Stimulated activated CD4-positive, alpha-beta T cell treated with anti-CD3 and anti-CD28 coated beads, Interleukin-12 subunit alpha, Interleukin-12 subunit beta, amount 100 ng/mL, for 4 hours (primary cell): ENCODE measurements at places on chromosomes 4 and X.

GRCh38 chr4:42018451-42018850, 28.1 kb downstream of the SLC30A9 start:
- no peak for DNase-seq

- no peak for DNase-seq
Measured at GRCh38 chrX:120115438-120115963, at the start of gene RHOXF1. Gene RHOXF1, minus strand, starts transcription at chrX:120115913. Its CDS starts 51 bp downstream, at chrX:120115862.

GRCh38 chr4:23911675-23912455, 22.0 kb upstream of the PPARGC1A start:
- DNase-seq: no peak

GRCh38 chr4:185625503-185625902, 90.2 kb upstream of the PDLIM3 start:
- no peak for DNase-seq

DNA sequence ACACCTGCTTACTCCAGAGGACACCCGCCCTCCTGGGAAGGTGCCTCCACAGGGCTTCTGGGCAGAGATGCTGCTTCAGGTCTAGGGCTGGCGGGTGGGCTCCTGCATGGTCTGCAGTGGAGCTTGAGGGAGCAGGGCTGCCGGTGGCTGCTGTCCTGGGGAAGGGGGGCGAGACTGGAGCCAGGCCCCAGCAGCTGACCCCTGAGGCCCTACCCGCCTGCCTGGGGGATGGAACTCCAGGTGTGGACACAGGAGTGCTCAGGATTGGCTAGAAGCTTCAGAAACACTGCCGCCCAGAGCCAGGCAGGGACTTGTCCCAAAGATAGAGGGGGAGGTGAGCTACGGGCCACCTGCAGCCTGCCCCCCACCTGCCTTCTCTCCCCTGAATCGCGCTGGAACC, 33.0 kb upstream of the ADRA2C start:
- DNase-seq: no peak

DNA sequence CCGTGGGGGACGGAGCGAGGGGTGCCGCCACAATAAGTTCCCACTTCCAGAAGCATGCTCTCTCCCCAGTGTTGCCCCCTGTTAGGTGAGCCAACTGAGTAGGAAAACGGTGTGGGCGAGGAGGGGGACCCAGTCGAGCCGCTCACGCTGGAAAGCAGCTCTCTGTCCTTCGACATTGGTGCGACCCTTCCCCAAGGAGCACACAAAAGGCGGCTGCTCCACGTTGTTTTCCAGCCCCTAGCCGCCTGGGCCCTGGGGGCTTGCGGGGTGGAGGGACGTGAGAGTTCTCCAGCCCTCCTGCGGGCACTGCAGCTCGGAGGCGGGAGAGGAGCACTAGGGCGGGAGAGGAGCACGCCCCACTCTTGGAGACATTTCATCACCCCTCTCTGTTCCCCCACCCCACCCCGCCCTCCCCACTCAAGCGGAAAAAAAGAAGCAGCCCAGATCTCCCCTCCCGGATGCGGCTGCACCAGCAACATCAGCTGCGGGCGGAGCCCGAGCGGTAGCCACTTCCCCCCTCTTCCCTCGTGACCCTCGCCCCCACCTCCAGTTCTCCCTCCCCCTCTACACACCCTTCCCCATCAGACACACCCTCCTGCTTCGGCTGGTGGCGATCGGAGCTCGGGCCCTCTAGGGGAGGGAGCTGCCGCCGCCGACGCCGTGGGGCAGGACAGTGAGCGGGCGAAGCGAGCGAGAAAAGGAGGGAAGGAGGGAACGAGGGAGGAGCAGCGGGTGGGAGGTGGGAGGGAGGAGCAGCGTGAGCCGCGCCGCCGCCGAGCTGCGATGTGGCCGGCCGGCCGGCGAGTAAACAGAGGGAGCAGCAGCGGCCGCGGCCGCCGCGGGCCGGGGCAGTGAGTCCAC, at the start of gene DOCK11:
TSS of gene DOCK11 (plus strand) at position 755 of the 861 bp plus-strand sequence. CDS start 157 bp downstream, outside the sequence.
- DNase-seq: peak; percentile 66

DNA sequence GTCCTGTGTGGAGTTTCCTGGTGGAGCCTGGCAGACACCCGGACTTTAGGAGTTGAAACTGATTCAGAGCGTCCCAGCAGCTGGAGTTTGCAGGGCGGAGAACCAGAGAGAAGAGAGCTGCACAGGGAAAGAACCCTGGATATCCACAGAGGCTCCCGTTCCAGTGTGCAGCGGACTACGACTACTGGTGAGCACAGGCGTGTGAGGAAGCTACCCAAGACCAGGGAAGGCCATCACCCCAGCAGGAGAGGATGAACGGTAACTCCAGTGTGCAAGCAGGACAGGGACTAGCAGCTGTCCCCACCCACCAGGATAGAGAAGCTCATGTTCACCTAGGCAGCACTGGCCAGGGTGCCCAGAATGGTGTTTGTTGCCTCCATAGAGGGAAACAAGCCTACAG, 2.3 kb downstream of the LAGE3 start:
- no peak for DNase-seq

DNA sequence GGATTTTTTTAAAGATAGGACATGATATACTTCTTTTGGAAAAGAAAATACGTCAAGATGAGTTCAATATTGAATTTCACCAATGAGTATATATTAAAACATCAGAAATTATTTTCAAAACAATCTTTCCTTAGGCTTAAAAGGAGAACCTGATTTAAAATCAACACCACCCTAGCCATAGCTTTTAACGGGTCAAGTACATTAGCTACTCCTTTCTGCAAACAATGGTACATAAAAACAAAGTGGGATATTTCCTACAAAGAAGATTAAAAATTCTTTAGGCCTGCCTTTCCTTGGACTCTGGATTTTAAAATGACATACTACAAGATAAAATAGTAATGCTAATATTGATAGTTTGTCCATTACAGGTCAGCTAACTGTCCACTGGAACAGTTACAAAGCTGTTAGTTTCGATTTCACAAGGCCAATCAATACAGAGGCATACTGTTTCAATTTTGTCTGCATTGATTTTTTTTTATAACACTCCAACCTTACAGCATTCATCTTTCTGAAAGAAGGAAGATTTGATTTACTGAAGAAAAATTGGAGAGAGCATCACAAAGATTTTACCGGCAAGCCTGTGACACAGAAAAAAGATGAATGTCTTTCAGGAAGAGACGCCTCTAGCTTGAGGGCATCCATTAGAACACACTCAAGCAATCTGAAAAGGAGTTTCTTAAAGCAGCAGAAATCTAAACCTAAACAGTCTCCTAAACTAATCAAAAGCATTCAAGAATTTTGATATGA, 97.2 kb downstream of the MAB21L2 start:
- no peak for DNase-seq

GRCh38 chrX:117147249-117147648, 684.5 kb upstream of the CT83 start:
- no peak for DNase-seq

GRCh38 chr4:87838205-87838604, 5.4 kb downstream of the MEPE start:
- DNase-seq: no peak

- no peak for DNase-seq
Measured at GRCh38 chr4:32597354-32597753, 1877.2 kb downstream of the PCDH7 start.

DNA sequence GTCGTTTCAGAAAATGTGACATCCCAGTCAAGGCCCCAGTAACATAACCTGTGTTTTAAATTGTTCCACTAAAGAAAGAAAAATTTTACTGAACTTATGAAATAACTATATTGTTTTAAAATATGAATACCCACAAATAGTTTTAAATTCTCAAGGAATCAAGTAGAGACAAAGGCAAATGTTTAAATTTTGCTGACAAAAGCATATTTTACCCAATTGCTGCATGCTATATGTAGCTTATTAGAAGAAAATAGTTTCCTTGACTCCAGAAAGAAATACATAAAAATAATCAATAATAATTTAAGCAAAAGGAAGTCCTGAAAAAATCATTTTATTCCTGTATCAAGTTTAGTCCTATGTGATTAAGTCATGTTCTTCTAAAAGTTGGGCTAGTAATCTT, 481.3 kb upstream of the ADGRL3 start:
- no peak for DNase-seq

GRCh38 chr4:54363037-54363436, 133.9 kb downstream of the PDGFRA start:
- DNase-seq: no peak

- DNase-seq: no peak
Measured at GRCh38 chr4:25551605-25552004, 104.0 kb upstream of the SLC34A2 start.

DNA sequence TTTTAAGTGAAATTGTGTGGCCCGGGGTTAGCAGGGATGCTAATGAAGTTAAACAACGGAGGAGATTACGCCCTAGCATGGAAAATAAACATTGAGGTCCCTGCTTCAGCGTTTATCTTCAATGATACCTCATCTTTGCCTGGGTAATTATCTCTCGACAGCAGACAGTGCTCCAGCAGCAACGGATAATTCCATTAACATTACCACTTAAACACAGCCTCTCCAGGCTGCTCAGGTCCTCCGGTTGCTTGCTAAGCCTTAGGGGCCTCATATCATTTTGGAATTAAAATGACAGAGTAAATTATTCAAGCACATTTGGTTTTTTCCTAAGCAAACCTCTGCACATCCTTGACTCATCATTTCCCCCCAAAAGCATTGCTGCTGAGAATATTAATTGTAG, 281.5 kb upstream of the KLF3 start:
- DNase-seq: no peak

DNA sequence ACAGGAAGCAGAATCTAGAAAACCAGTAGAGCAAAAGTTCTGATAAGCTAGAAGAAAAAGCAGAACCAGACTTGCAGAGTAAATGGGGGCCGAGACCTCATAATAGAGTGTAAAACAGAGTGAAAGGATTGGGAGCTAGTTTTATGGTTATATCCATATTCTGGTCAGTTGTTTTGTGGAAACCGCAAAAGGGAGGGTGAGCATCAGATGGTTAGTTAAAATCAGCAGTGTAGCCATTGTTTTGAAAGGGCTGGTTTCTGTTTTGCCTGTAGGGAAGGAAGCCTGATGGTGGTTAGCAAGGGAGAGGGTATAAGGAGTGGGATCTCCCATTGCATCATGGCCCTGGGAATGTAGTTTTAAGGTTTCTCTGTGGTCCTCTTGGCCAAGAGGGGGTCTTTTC, 17.2 kb upstream of the CCNI start:
- DNase-seq: no peak

GRCh38 chr4:80232707-80233370, 33.6 kb upstream of the FGF5 start:
- DNase-seq: no peak

DNA sequence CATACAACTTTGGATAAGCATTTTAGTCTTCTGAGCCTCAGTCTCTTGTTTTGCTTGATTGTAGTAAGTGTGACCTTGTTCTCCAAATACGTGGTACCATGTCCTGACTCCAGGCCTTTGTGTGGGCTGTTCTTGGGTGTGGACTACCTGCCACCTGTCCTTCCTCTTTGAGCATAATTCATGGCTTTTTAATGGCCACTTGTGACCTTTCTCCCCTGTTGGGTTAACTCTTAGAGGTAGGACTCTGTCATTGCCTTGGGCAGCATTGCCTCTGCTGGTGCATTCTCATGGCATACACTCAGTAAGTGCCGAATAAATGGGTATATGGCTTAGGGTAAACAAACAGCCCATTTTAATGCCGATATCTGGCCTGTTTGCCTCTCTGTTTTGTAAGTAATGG, 3.0 kb downstream of the NSD2 start:
- no peak for DNase-seq

- no peak for DNase-seq
Measured at GRCh38 chrX:154799556-154800348, 5.5 kb downstream of the MPP1 start.

- no peak for DNase-seq
Measured at GRCh38 chr4:6257247-6258025, 12.2 kb upstream of the WFS1 start.

DNA sequence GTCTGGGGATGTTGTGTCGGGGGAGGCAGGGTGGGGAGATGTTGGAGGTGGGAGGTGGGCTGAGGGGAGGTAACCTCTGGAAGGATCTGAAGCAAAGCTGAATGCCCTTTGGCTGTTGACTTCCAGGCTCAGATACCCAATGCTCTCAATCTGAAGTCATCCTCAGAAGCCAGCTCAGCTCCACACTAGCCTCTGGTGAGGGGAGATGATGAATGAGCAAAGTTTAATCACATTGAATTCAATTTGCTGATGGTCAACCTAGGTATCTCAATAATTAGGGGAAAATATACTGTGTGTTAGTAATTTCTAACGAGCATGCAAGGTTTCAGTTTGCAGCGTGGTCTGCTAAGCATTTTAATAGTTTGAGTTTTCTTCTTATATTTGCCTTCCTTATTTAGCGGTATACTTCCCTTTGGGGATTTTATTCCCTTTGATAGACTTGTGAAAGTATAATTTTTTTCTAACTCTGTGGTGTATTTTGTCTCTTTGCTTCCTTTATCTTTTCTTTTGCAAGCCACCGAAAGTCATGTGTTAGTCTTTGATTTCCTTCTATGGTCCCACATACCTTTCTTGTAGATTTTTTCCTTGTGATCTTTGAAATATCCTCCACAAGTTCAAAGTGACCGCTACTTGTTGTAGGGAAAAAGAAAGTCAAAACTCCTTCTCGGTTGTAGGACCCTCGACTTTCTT, 146.3 kb upstream of the LEF1 start:
- DNase-seq: no peak

- no peak for DNase-seq
Measured at GRCh38 chr4:109171070-109171469, 131.4 kb downstream of the COL25A1 start.

- no peak for DNase-seq
Measured at GRCh38 chr4:41185614-41186592, 28.4 kb downstream of the APBB2 start.

GRCh38 chr4:41751449-41752061, 3.0 kb upstream of the PHOX2B start:
- no peak for DNase-seq

GRCh38 chr4:18242919-18243693, 221.6 kb upstream of the LCORL start:
- no peak for DNase-seq

- no peak for DNase-seq
Measured at GRCh38 chr4:158998624-158999023, 104.3 kb upstream of the RAPGEF2 start.

- DNase-seq: no peak
Measured at GRCh38 chrX:15939737-15940136, 85.1 kb upstream of the AP1S2 start.

GRCh38 chr4:3115637-3116270, 41.3 kb downstream of the HTT start:
- no peak for DNase-seq

- no peak for DNase-seq
Measured at GRCh38 chr4:97582890-97583289, 560.4 kb downstream of the STPG2 start.

- no peak for DNase-seq
Measured at GRCh38 chr4:180650273-180650672, 1592.9 kb upstream of the TENM3 start.
